Activated CD4-positive, CD25-positive, alpha-beta regulatory T cell treated with anti-CD3 and anti-CD28 coated beads, Interleukin-2, amount 50 U/mL, for 24 hours (primary cell): ENCODE measurements at places on chromosomes 6 and 20.

DNA sequence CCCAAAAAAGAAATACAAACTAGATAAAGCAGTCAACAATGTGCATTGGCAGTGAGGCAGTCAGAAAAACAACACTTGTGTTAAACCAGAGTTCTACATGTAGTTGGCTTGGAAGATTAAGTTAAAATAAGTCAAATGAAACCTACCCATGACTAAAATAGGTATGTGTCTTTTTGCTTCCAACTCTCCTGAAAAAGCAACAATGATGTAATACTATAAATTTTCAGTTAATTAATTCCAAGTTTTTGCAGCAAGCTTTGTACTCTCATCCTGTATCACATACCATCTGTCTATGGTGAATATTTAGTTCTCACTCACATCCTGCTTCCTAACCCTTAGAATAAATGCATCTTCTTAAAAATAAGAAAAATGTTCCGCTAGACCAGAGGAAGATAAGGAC lies 261.5 kb downstream of the KIF16B start:
- no peak for ATAC-seq

GRCh38 chr6:111759331-111759835 lies 113.9 kb downstream of the FYN start:
- peak; percentile 23 for ATAC-seq

- ATAC-seq, result no peak
Observed at GRCh38 chr6:21257125-21257524, 336.4 kb upstream of the SOX4 start.

DNA sequence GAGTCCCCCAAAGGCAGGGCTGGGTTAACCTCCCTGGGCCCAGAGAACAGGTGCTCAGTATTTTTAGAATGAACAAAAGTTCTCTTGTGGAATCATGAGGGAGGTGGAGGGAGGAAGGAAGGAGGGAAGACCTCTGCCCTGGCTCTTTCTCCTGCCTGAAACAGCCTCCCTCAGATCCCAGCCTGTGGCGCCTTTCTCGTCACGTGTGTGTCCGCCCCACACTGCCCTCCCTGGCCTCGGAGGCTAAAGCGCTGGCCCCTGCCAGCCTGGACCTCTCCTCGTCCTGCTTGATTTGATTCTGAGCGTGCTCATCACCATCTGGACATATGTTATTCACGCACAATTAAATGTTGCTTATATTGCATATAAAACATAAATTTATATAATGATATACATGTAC lies 40.9 kb downstream of the PHACTR3 start:
- no peak for ATAC-seq

- peak; percentile 53 for ATAC-seq
Observed at GRCh38 chr6:42197555-42198362, 3.0 kb upstream of the GUCA1B start.

GRCh38 chr6:5766260-5766659 lies 240.5 kb downstream of the NRN1 start:
- no peak for ATAC-seq

DNA sequence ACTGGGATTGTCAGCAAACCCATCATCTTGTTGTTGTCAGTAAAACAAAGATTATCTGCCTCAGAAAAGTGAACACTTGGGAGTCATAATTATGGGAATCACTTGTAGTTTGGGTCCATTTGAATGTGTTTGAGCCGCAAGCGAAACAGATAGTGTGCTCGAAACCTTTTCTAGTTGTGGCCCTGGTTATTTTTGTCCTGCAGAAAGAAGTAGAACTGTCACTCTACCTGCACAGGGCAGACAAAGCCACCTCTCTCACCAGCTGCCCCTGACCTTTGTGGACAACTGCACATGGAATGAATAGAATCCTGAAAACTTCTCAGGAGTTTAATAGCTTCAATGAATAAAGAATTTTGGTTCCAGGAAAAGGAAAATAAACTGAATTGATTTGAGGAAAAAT lies 156.1 kb upstream of the CHD6 start:
- no peak for ATAC-seq

GRCh38 chr20:53678315-53678989 lies 84.8 kb upstream of the ZNF217 start:
- ATAC-seq, result no peak

GRCh38 chr6:46893648-46894047 lies 28.1 kb downstream of the ADGRF5 start:
- ATAC-seq, result no peak

DNA sequence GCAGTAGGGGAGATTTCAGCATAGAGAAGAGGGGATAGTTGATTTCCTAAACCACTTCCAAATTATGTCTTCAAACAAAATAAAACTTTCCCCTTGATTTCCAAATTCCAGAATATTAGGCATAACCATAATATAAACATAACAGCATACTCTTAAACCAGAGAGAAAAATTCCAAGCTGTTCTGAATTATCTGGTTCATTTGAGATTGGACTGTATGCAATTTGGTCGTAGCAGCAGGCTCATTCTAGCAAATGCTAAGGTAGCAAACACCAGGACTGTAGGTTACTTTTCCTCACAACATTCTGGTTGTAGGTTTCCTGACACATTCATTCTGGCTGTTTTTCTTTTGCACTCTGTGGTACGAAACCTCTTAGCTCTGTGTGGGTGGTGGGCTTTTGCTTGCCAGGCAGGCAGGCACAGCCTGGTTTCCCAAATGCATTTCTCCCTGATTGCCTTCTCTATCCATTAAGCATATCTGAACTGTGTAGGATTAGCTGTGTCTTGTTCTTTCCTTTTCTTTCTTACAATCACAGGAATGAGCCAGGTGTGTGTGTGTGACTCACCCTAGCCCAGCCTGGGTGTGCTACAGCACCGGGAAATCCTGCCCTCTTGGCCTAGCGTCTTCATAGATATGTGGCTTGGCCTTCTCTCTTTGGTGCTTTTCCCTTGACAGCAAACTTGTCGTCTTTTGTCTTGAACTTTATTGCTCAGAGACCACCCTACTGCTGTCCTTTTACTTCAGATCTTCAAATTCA lies 77.1 kb downstream of the JARID2 start:
- no peak for ATAC-seq

DNA sequence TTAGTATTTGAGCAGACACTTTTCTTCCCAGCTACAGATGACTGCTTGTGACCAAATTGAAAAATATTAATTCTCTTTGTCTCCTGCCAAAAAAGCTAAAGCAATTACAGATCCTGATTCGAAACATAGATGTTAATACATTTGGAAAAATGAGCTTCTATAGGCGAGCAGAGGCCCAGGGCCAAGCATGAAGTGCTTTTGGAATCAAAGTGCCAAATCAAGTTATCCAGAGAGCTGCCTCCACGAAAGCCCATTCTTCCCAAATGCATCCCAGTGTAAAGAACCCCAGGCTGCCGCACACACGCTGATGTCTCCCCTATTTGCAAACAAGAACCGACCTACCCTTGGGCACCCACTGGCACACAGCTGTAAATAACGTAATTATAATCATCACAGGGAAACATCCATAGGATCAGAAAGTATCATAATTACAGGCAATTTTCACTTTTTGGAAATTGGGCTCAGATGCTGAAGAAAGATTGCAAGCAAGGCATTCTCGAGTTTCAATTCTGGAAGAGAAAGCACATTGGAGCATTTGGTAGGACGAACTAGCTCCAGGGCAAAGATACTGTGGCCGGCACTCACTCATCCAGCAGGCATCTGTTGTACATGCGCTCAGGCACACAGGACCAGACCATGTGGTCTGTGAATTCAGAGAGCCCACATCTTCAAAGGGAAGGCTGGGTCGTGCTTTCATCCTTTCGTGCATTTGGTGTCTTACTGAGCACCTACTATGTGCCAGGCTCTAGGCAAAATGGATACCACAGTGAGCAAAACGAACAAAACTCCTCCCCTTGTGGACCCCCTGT lies 45.9 kb downstream of the BMP7 start:
- no peak for ATAC-seq

DNA sequence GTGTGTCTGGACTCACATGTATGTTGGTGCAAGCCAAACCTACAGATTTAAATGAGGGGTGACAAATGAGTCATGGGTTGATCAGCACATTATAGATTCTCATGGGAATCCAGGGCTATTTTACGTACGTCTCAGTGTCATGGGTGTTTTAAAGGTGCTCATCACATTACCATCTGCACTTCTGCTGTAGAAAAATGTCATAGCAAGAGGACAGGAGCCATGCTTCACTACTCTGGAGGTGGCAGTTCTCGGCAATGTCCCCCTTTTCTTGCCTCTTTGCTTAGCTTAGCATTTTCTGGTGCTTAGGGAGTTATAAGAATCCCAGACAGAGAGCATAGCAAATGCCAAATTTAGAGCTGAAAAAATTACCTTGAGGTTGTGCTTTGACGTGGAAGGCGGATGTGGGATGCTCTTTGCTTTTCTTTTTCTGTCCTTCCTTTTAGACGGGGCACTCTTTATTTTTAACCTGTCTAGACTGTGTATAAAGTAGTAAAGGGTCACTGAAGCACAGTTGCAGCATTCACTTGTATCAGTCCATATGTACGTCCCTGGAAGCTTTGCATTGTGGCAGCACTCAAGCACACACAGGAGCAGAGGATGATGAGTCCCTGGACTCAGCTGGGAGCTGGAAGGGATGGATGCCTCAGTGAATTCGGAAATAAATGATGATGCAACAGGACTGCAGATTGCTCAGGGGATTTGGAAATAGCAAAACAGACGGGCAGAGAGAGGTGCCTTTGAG lies 139.7 kb downstream of the SYNDIG1 start:
- ATAC-seq, result no peak

- ATAC-seq, result no peak
Observed at GRCh38 chr6:36127462-36128016, 2.8 kb upstream of the MAPK13 start.

GRCh38 chr20:63123331-63123741 lies 92.6 kb downstream of the YTHDF1 start:
- no peak for ATAC-seq

DNA sequence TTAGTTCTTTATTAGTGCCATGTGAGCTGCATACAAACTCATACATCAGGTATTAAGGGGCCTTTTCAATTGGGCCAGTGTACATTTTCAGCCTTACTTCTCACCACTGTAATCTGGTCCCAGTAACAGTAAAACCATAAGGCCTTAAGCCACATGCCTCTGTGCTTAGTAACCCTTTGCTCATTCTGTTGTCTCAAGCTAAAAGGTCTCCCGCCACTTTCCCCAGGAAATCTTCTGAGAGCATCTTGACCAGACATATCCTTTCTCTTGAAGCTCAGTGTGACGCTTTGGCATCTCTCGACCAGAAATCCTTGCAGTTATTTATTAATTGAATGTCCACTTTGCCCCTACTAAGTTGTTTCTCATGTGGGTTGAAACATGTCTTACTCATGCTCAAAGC lies 68.0 kb downstream of the CYP39A1 start:
- ATAC-seq, result no peak

GRCh38 chr6:11894212-11894611 lies 115.6 kb upstream of the ADTRP start:
- ATAC-seq, result no peak

DNA sequence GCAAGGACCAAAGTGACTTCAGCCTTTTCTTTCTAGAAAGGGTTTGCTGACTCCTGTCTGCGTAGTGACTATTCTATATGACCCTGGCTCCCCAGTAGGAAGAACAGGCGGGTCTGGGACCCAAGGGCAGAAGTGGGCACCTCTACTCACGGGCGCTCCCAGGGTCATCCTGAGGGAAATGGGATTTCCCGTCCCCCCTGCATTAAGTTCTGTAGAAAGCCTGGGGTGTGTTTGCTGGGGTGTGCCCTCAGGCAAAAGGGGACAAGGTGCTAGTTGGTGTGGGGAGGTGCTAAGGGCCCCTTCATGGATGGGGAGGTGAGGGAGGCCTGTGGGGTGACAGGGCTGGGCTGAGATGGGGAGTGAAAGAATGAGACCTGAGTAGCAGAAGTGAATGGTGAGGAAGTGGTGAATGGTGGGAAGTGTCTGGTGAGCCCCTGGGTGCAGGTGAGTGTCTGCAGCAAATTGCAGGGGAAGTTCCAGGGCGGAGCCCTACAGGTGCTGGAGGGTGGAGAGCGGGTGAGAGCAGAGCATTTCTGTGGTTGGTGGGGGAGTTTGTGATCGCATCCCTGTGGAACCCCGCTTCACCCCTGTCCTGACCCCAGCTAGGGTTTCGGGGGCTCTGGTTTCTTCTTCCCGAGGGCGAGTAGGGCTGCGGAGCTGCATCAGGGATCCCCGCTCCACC lies 21.1 kb downstream of the RAET1L start:
- peak; percentile 14 for ATAC-seq

DNA sequence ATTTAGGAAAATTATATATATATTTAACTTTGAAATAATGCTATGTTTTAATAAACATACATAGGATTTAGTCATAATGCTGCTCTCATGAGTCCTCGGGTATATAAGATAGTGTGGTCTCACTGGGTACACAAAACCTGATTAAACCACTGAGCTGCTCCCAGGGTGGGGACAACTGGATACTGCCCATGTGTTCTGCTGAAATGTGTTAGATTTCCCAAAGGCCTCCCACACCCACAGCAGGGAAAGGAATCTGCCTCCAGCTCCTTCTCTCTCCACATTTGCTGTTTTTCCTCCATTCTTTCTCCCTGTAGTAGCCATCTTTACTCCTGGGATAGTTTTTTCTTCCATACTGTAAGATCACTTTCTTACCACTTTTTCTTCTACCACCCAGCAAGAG lies 69.2 kb upstream of the TRAF3IP2 start:
- no peak for ATAC-seq

- no peak for ATAC-seq
Observed at GRCh38 chr6:17932330-17932852, 55.0 kb downstream of the KIF13A start.

GRCh38 chr20:57788936-57789613 lies 79.3 kb upstream of the PMEPA1 start:
- no peak for ATAC-seq

DNA sequence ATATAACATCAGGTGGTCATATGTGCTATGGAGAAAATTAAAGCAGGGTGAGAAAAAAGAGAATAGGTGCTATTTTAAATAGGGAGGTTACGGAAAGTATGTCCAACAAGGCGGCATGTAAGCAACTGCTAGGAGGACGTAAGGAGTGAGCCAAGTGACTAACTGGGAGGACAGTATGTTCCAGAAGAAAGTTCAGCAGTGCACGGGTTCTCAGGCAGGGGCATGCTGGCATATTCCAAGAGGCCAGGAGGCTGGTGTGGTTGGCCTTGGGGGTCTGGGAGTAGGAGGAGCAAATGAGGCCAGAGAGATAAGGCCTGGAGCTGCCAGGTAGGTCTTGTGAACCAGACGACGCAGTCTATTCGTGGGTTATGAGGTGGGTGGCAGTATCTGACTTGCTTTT lies 112.4 kb downstream of the ARMC2 start:
- ATAC-seq, result no peak

DNA sequence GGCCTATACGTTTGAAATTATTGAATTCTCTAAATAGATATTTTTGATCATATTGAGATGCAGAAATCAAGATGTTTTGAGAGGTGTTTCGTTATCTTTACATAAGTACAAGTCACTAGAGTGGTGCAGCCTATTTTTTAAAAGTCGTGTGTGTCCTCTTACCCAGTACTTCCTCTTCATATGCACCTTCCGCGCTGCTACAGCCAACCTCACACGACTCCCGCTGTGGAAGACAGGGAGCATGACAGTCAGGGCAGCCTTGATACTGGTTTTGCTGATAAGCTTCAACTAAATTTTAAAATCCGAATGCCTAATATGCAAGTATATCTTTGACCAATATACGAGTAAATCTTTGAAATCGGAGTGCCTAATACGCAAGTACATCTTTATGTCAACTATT lies 16.3 kb downstream of the ROS1 start:
- ATAC-seq, result no peak
